ENCODE measurements at places on chromosomes 3 and 15.

GRCh38 chr15:36175741-36176291, 403.6 kb upstream of the CDIN1 start:
- DNase-seq, result no peak

DNA sequence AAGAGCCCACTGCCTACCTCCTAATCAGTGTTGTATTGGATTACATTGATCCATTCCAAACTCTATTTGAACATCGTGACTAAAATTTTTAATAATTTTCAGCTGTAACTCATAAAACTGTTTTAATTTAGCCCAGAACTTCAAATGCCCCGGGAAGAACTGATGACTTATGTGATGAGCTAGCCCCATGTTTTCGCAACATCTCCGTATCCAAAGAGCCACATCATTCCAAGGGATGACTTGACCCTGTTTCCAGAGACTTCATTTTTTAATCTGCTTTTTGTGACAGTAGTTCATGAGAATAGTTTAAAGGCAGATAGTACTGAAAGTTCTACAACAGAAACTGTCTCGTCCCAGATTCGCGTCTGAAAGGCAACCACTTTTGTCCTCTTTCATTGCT, 97.4 kb downstream of the STAC start:
- no peak for DNase-seq

- DNase-seq, result no peak
Observed at GRCh38 chr15:39555885-39556284, 25.0 kb upstream of the THBS1 start.

GRCh38 chr3:32184187-32184730, 54.2 kb upstream of the CMTM8 start:
- DNase-seq, result no peak

GRCh38 chr3:163129287-163129686, 1632.7 kb downstream of the OTOL1 start:
- DNase-seq, result no peak
